ENCODE measurements at places on chromosomes 7 and 10.
A peak's percentile ranks its signal among the peaks of the same experiment; 100 is the strongest.

DNA sequence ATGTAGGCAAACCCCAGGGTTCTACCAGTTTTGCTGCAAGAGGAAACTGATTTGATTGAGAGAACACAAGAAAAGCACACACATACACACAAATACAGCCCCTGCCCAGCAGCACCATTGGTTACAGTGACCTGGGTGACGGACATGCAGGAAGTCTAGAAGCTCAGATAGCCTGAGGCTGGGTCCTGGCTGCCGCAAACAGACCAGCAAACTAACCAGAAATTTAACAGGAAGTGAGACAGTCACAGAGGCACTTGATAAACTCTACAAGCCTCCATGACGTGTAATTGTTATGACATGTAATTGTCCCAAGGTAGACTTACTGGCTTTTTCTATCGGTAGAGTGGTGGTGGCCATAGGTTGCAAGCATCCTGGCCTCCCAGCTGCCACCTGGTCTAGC lies 58.9 kb downstream of the PRKAR2B start:
- DNase-seq = peak; percentile 98

DNA sequence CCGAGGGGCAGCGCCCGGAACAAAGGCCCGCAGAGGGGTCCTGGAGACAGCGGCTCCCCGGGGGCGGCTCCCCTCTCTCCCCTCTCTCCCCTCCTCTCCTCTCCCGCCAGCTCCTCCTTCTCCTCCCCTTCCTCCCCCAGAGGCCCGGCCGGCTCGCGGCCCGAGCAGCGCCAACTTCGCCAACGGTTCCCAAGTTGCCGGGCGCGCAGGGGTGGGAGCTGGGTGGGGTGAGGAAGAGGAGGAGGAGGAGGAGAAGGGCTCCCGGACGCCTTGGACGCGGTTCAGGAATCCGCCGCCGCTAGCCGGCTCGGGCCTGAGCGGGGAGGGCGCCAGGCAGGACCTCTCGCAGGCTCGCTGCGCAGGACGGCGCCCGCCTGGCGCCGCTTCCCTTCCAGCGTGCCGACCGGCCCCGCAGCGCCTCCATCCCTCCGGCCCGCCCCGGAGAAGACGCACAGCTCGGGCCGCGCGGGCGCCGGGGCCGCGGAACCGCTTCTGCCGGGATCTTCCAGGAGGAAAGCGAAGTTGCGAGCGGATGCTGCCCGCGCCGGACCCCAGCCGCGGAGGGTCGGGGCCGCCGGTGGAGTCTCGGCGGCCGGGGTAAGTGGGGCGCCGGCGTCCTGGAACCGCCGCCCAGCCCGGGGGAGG lies at the start of gene CHST3:
CHST3 (plus strand) TSS at position 298 of the 645 bp plus-strand sequence. CDS start 41,448 bp downstream, outside the sequence.
- DNase-seq = peak; percentile 53

GRCh38 chr10:101031796-101032636 lies 982 bp downstream of the SFXN3 start:
- DNase-seq = peak; percentile 77

- DNase-seq = no peak
These were observed 11.0 kb downstream of the NXPH1 start for GRCh38 chr7:8444468-8444769.

DNA sequence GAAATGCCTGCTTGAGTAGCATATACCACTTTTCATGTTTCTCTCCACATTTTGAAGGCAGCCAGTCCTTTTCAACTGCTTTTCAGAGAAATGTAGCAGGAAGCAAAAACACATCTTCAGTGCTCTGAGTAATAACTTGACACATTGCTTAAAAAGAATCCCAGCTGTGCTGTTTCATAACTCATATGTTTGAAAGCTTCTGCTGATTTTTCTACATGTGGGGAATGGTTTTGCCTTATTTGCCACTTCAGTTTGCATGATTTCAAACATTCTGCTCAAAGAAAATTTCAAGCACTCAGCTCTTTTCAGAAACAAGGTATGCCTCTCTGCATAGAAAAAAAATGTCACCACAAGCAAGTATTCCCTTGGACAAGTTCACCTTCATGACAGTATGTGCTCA lies 732.8 kb downstream of the POM121L12 start:
- no peak for DNase-seq

DNA sequence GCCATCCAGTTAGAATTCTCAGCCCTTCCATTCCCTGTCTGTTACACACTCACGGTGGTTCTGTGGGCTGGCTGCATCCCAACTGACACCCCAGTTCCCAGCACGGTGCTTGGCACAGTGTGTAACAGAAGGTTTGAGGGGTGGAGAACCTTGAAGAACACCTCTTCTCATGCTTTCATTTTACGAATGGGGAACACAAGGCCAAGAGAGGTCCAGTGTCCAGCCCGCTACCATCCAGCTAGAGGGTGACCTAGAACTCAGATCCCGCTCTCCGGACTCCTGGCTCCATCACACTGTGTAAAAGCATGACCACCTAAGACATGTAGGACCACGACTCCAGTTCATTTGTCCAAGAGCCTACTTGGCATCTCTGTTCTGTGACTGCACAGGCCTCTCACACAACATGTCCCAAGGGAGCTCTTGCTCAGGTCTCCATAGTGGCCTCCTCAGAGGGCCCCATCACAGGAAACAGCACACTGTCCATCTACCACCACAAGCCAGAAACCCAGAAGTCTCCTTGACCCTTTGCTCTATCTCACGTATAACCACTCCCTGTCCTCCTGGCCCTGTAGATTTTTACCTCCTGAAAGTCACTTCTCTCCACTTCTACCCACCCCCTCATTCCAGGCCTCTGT lies 2.8 kb upstream of the CDH23 start:
- no peak for DNase-seq

DNA sequence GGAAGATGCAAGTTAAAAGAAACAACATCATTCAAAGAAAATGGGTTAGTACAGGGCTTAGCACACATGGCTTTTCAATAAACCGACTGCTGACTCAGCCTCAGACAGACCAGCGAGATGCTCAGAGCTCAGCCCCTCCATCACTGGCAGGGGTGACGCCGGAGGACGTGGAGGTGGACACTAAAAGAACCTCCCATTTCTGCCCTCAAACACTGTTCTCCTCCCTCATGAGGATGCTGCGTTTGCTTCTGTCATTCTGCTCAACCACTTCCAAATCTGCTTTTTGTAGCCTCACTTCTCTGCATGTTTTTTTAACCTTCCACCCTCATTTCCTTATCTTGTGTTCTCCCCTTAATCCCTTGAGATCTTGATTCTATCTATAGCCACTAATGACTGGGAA lies 15.3 kb downstream of the DENND11 start:
- no peak for DNase-seq

DNA sequence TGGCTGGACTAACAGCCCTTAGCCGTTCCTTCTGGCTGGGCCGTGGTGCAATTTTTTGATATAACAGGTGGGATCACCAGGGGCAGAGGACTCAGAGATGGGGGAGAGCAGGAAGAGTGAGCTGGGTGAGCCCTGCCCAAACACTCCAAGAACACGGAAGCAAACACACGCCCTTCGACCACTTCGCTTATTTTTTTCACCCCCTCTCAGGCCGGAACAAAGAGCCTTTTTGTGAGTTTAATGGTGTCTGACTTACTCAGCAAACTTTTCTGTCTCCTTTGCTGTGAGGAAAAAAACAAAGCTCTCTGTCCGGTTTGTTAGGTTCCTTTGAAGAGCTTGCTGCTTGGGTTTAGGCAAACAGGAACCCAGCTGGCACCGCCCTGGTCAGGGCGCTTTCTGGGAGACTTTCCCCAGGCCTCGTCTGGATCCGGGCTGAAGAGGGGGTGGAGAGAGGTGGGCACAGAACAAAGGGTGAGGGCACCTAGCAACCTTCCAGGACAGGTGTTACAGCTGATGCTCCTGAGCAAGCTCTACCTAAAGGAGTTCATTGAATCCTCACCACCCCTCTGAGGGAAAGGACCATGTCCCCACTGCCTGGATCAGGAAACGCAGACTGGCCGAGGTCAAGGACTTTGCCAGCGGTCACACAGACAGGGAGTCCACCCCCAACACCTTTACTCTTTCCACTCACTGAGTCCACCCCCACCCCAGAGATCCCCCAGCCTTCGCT lies 23.3 kb downstream of the CALML3 start:
- peak; percentile 54 for DNase-seq

GRCh38 chr10:125782616-125783015 lies 7.0 kb upstream of the MMP21 start:
- DNase-seq = no peak

DNA sequence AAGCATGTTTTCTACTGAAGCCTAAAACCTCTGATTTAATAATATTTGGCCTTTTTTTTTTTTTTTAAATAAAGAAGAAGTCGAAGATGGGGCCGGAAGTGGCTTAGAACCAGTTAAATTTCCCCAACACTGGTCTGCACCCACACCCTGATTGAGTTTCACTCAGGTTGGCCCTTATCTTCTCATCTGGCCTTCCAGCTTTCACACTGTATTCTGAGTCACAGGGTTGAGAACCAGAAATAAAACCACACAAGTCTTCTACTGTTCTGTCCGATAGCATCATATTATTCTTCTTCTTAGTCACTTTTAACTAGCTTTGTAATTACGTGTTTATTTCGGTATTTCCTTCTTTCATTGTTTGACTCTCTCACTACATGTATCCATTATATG lies 9.9 kb downstream of the ZNF365 start:
- DNase-seq = peak; percentile 98

DNA sequence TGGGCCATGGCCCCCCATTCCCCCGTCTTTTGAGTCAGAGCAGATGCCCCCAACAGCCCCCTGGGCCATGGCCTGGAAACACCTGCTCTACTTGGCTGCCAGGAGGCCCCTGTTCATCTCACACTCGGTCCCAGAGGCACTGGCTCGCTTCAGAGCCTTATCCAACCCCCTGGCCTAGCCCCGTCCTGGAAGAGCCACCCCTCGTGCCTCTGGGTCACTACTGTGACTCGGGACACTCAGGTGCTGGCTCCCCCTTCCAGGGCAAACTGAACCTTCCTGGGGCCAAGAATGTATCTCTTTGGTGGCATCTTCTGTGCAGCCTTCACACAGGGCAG lies 7.0 kb downstream of the POLR2J start:
- DNase-seq = no peak

DNA sequence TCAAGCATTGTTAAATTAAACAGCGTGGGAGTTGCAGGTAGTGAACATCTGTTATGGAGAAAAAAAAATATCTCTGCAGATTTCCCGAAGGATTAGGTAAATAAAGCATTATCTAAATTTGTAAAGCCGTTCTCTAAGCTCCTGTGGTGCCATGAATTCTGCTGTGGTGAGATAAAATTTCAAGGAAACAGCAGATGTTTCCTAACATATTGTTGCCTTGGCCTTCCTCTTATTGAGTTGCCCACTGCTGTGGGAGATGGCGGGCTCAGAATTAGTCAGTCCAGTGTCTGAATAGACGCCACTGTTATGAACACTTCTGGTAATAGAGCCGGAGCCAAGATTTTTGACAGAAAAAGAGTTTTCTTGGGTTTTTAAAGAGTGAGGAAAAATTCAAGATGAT lies 82.6 kb upstream of the ELMO1 start:
- DNase-seq = no peak

DNA sequence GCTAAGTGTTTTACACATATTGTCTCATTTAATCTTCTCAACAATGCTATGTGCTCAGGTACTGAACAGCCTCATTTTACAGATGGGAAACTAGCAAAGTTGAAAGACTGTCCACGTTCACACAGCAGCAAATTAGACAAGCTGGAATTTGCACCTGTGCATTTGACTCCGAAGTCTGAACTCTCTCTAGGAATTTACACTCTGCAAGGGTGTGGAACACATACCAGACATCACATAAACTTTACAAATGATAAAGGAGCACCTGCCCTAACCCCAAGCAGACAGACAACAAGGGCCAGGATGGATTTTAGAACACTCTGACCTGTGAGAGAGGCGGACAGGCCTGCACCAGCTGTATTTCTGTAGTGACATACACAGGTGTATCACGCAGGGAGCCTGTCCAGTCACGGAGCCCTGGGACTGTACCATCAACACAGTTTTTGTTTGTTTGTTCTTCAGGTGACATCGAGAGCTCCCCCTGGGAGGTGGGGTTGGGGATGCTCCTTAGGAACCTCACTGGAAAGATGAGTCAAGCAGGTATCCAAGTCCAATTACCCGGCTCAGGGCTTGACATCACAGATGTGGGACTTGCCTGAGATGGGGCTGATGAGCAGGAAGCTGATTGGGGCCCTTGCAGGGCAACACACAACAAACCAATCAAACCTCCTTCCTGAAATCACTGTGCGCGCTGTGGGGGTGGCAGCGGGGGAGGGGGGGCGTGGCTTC lies 31.0 kb downstream of the MKI67 start:
- DNase-seq = peak; percentile 44

- no peak for DNase-seq
These were observed 115.1 kb downstream of the PON1 start for GRCh38 chr7:95209276-95209675.

- no peak for DNase-seq
These were observed 94.4 kb downstream of the WDFY4 start for GRCh38 chr10:48779077-48779476.

DNA sequence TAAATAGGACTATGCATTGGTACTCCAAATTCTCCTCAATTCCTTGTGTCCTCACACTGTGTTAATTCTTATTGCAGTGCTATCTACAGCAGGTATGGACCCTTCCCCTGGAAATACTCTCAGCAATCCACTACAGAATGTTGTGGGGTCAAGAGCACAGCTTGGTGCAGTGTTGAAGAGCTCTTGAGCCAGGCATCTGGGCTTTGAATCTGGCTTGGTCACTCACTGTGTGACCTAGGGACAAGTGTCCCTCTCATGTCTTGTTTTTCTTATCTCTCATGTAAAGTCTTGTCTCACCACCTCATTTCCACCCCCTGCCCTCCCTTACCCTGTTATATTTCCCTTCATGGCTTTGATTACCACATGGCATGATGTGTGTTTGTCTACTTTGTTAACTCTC lies 159.4 kb downstream of the RNLS start:
- no peak for DNase-seq

DNA sequence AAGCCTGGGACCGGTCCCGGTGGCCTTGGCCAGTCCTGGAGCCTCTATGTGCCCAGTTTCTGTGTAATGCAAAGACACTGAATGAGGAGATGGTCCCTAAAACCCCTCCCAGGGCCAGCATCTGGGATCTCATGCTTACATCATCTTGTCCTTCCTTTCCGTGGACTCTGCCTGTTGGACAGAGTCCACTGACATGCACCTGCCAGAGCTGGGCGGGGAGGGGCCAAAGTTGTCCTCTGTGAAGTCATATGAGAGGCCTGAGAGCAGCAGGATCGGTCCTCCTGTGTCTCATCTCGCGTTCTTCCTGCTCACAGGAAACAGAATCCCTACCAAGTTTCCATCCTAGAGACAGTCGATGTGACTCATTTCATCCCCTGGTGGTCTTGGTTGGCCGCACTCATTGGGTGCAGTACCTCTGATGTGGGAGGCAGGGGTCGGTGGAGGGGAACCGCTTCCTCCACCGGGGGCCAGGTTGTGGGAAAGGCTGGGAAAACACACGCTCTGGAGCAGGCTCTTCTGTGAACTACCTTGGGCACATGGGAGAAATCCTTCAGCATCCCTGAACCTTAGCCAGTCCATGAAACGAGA lies 389.6 kb upstream of the PODXL start:
- DNase-seq = no peak
